ENCODE measurements at places on chromosomes 16 and 17. TPM values are rescaled to one million over a fixed set of nuclear protein-coding genes. Genes with fewer than 3 reads are reported as not detected.

GRCh38 chr16:70250748-70251628 lies 752 bp downstream of the EXOSC6 start:
- peak; percentile 59 for DNase-seq

- no peak for DNase-seq
Measured at GRCh38 chr16:16009401-16009800, 60.0 kb downstream of the ABCC1 start.

The C17orf113 gene
- 12.9 TPM for total RNA-seq

- no peak for DNase-seq
Measured at GRCh38 chr16:89581045-89581695, 5.6 kb downstream of the CPNE7 start.

DNA sequence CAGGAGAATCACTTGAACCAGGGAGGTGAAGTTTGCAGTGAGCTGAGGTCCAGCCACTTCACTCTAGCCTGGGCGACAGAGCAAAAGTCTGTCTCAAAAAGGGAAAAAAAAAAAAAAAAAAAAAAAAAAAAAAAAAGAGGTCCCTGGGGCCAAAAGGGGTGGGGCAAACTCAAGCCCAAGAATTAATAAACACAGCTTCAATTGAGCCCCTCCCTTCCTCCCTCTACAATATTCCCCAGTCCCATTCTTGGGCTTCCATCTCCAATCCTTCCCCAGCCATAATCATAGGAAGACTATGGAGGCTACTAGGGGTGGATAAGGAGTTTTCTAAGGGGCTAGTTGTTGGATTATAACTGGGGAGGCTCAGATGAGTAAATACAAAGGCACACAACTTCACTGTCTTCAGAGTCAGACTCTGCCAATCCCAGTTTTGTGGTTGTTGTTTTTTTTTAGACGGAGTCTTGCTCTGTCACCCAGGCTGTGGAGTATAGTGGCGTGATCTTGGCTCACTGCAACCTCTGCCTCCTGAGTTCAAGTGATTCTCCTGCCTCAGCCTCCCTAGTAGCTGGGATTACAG lies 9.5 kb downstream of the CAVIN1 start:
- no peak for DNase-seq

The TMC5 gene
- not detected for total RNA-seq

DNA sequence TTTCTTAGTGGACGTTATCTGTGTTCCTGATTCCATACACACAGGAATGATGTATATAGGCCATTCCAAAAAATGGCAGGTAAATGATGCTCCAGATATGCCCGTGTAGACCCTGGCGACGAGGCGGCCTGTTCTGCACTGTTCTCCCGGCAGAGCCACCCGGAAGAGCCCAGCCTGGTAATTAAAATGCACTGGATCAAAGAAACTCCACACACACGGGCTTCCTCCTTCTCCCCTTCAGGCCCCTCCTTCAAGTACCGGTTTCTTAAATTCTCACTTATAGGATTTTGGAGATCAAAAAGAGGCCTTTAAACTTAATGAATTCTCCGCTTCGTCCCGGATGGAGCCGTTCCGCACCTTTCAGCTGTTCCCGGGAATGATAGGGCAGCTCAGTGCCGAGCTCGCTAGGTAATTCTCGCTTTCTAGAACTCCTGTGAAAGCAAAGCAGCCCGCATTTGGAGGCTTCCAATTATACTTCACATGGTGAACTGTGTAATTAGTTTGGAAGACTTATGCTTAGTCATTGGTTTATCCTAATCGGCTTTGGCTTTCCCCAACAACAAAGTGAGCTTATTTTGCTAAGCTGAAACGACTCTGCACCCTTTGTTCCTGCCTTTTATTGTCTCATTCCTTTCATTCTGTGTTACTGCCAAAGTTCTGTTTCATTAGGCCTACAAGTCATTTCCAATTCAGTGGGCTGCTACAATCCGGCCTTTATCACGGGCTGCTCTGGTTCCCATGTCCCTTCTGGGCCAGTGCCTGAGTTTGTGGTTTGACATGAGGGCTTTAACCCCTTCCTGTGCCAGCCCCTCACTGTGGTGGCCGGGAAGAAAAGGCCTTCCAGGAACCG lies 150.0 kb downstream of the MSI2 start:
- DNase-seq: no peak

- no peak for DNase-seq
Measured at GRCh38 chr16:79419148-79419547, 181.4 kb downstream of the MAF start.

DNA sequence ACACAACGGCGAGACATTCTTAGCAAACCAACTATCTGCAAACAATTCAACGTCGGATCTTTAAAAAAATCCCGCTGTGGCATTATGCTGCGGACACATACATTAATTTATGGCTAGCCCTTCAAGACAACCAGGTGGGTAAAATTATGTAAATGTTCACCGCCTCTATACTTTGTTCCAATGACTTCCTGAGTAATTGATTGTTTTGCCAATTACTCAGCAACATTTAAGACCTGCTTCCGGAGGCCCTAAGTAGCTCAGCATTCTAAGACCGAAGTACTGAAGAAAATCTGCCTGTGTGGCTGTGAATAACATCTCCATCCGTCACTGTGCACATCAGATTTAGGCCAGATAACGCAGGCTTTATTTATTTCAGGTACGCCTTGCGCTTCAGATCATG lies 23.3 kb downstream of the QPRT start:
- DNase-seq: peak; percentile 67

DNA sequence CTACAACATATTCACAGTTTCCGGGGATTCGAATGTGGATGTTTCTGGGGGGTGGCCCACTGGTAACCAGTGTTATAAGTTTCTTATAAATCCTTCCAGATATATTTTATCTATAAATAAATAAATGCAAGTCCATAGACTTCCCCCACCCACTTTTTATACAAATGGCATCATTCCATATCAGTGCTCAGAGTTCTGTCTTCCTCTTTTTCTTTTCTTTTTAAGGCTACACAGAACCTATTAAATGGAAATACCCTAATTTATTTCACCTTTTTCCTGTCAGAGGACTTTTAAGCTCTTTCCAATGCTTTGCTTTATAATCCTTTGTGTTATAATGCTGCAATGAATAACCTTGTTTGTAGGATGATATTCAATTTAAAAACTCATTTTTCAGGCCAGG lies 3.8 kb downstream of the LGALS9 start:
- no peak for DNase-seq

The CTRB2 gene
- total RNA-seq: not detected

DNA sequence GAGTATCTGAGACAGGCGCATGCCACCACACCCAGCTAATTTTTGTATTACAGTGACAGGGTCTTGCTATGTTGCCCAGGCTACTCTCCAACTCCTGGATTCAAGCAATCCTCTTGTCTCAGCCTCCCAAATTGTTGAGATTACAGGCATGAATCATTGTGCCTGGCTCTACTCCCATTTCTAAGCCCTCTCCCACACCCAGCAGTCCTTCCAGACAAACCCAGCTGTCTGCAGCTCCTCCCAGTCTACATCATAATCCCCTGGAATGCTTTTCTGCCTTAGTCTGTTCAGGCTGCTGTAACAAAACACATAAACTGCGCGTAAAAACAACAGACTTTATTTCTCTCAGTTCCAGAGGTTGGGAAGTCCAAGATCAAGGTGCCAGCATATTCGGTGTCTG lies 144.5 kb downstream of the GRIN2A start:
- DNase-seq: no peak

DNA sequence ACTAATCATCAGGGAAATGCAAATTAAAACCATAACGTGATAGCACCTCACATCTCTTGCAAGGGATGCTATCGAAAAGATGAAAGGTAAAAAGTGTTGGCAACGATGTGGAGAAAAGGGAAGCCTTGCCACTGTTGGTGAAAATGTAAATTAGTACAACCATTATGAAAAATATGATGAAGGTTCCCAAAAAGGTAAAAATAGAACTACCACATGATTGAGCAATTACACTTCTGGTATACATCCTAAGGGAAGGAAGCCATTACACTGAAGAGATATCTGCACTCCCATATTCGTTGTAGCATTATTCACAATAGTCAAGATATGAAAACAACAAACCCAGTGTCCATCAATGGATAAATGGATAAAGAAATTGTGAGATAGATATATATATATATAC lies 21.5 kb downstream of the ABCA10 start:
- no peak for DNase-seq

DNA sequence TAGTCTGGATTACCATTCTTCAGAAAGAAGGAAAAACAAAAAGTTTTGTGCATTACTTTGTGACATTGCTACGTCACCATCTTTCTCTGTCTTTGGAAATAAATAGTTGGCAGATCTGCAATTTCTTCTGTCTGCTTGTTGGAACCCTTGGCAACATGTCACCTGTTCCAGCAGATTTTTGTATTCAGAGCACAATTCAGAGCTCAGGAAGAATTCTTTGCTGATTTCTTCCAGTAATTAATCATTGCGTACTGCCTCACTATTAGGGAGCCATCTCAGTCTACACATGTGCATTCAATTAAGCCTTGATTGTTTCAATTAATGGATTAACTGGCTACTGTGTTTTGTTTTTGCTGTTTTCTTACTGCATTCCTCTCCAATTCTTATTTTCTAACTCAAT lies 467.2 kb downstream of the CDH8 start:
- no peak for DNase-seq

GRCh38 chr16:66746682-66747081 lies 4.7 kb downstream of the DYNC1LI2 start:
- DNase-seq: peak; percentile 53

The CHCT1 gene
- not detected for total RNA-seq

The GP1BA gene
- total RNA-seq: 2.2 TPM

- DNase-seq: no peak
Measured at GRCh38 chr17:12282056-12282455, 261.4 kb downstream of the MAP2K4 start.

The MT2A gene
- total RNA-seq: 21.8 TPM

GRCh38 chr16:11107780-11108465 lies 148.1 kb downstream of the SOCS1 start:
- no peak for DNase-seq

GRCh38 chr17:1001640-1002411 lies 4.9 kb downstream of the TIMM22 start:
- DNase-seq: no peak

The ZNF785 gene
- total RNA-seq: 15.3 TPM

GRCh38 chr17:17535957-17536356 lies 39.8 kb upstream of the RASD1 start:
- DNase-seq: no peak

The LGALS9B gene
- total RNA-seq: under 0.01 TPM

DNA sequence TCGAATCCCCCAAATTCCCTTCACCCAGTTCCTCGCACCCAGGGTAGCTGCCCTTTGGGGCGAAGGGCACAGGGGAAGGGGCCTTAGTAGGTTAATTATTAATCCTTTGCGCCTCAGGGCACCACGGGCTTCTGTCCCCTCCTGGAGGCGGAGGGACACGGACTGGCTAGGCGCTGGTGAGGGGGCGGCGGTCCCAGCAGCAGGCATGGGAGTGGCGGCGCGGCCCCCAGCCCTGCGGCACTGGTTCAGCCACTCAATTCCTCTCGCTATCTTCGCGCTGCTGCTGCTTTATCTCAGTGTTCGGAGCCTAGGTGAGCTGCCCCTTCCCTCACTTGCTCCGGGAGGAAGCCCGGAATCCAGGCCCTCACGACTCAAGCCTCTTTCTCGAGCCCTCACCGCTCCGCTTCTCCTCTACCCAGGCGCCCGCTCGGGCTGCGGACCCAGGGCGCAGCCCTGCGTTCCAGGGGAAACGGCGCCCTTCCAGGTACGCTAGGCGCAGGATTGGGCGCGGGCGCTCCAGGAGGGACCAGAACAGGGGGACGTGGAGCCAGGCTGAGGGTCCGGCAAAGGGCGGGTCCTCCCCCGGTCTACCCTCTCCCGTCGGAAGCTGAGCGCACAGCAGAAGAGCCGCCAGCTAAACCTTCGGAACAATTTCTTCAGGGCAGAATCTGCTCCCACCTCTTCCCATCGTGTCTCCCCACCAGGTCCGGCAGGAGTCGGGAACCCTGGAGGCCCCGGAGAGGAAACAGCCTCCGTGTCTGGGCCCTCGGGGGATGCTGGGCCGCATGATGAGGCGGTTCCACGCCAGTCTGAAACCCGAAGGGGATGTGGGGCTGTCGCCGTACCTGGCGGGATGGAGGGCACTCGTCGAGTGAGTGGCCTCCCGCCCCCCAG lies at the start of gene GLTPD2:
Gene GLTPD2 (plus strand): TSS at position 158 of the 894 bp plus-strand sequence. CDS start 48 bp downstream, at position 206.
- no peak for DNase-seq

The TIMP2 gene
- total RNA-seq: 29.6 TPM

DNA sequence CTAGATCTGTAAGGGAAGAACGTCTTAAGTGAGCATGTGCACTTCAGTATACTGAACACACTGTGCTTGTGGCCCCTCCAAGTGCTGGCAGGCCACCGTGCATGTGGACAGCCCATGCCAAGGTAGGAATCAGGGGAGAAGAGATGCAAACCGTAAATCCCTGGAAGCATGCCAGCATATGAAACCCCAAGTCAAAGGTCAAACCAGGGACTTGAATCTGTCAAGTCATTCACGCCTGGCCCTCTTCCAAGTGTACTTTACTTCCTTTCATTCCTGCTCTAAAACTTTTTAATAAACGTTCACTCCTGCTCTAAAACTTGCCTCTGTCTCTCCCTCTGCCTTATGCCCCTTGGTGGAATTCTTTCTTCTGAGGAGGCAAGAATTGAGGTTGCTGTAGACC lies 2.8 kb upstream of the ATXN2L start:
- peak; percentile 36 for DNase-seq

- DNase-seq: no peak
Measured at GRCh38 chr16:20949660-20950059, 49.1 kb downstream of the LYRM1 start.

- no peak for DNase-seq
Measured at GRCh38 chr17:69733171-69734012, 318.9 kb downstream of the MAP2K6 start.

- DNase-seq: no peak
Measured at GRCh38 chr17:43917016-43917347, 9.6 kb upstream of the MPP2 start.

GRCh38 chr16:50765260-50765659 lies 23.4 kb downstream of the CYLD start:
- DNase-seq: no peak

DNA sequence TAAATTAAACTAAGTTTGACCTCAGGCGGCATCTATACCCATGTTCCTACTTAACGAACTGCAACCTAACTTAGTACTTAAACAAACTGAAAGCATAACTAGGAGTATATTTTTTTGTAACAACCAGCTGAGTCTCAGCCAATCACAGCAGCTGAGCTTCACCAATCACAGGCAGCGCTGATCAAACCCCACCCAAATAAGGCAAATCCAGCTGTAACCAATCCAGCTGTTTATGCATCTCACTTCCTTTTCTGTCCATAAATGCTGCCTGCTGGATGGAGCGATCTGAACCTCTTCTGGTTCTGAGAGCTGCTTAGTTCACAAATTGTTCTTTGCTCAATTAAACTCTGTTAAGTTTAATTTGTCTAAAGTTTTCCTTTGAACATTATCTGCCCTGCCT lies 131.3 kb downstream of the PMP22 start:
- DNase-seq: no peak

Measured in hematopoietic multipotent progenitor cell (in vitro differentiated cells).